Stimulated activated CD8-positive, alpha-beta memory T cell treated with anti-CD3 and anti-CD28 coated beads, Interleukin-15, amount 100 ng/mL, for 4 hours (primary cell): ENCODE measurements at places on chromosomes 7 and 10.

DNA sequence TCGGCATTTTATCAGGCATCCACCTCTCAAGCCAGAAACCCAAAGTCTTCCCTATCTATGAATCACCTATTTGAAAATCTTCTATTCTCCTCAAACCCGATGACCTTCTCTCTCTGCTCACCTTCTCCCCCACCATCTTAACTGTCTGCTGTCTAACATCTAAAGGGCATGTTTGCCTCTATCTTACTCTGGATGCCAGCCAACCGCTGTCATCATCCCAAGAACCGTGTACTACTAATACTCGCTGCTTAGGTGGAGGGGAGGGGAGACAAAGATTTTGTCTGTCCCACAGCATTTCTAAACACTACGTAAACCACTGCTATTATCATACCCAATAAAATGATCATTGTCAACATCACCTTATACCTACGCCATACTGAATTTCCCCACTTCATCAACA, 29.5 kb downstream of the PAXIP1 start:
- DNase-seq = no peak

DNA sequence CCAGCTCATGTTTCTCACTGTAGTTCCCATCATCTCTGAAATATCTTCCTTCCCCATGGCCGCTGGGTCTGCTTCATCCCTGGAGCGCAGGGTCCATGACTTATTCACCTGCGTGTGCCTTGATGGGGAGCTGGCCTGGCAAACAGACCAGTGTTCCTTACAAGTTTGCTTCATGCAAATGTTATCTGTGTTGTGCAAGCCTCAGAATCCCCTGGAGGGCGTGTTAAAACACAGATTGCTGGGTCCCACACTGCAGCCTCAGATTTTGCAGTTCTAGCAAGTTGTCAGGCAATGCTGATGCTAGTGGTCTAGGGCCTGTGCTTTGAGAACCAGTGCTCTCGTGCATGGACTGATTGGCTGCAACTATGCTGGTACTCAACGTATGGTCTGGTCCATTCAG, 7.2 kb upstream of the DMBT1 start:
- DNase-seq = no peak

- DNase-seq = no peak
Observed at GRCh38 chr7:64880322-64881297, 22.5 kb upstream of the ZNF273 start.

- DNase-seq = no peak
Observed at GRCh38 chr10:60964257-60965235, 20.6 kb upstream of the RHOBTB1 start.

- DNase-seq = no peak
Observed at GRCh38 chr10:96665306-96665705, 55.0 kb downstream of the PIK3AP1 start.

- DNase-seq = no peak
Observed at GRCh38 chr7:22922307-22922706, 91.6 kb downstream of the HYCC1 start.
